ENCODE measurements at places on chromosomes 6 and 20. TPM values are rescaled to one million over a fixed set of nuclear protein-coding genes. Genes with fewer than 3 reads are reported as not detected.

BANF2 gene
- not detected for total RNA-seq

FIG4 gene
- total RNA-seq, result 17.8 TPM

OPRM1 gene
- not detected for total RNA-seq

TRIM31 gene
- total RNA-seq, result 0.22 TPM

CST7 gene
- total RNA-seq, result 3.7 TPM

CASS4 gene
- 3.0 TPM for total RNA-seq

RAET1L gene
- 3.3 TPM for total RNA-seq

RNF144B gene
- total RNA-seq, result 153 TPM

CSE1L gene
- total RNA-seq, result 39.6 TPM
